ENCODE measurements at places on chromosomes 1 and 21. TPM values are rescaled to one million over a fixed set of nuclear protein-coding genes. Genes with fewer than 3 reads are reported as not detected.

WNT2B gene
- 0.33 TPM for total RNA-seq

BRDT gene
- not detected for total RNA-seq

VWA5B1 gene
- not detected for total RNA-seq

RXFP4 gene
- total RNA-seq = not detected

SLC44A5 gene
- 0.07 TPM for total RNA-seq

HTR6 gene
- 0.17 TPM for total RNA-seq

DMBX1 gene
- total RNA-seq = 1.1 TPM

ATP13A2 gene
- total RNA-seq = 25.6 TPM

LIX1L gene
- 8.6 TPM for total RNA-seq

IRF6 gene
- 0.28 TPM for total RNA-seq
